Stomach (tissue), 19 donors: ENCODE measurements at places on chromosomes 7 and 10. TPM values are rescaled to one million over a fixed set of nuclear protein-coding genes. Genes with fewer than 3 reads are reported as not detected.

- H3K36me3 ChIP-seq, result no peaks in the 10 kb centered on the region
- H3K27me3 ChIP-seq, result no peaks in the 10 kb centered on the region
- no peak overlapping the region for H3K4me3 ChIP-seq
- no peak overlapping the region for H3K27ac ChIP-seq
- H3K4me1 ChIP-seq, result peaks cover 20% of the 10 kb centered on the region
Measured at GRCh38 chr10:60235001-60235400, 154.7 kb downstream of the ANK3 start.

DNA sequence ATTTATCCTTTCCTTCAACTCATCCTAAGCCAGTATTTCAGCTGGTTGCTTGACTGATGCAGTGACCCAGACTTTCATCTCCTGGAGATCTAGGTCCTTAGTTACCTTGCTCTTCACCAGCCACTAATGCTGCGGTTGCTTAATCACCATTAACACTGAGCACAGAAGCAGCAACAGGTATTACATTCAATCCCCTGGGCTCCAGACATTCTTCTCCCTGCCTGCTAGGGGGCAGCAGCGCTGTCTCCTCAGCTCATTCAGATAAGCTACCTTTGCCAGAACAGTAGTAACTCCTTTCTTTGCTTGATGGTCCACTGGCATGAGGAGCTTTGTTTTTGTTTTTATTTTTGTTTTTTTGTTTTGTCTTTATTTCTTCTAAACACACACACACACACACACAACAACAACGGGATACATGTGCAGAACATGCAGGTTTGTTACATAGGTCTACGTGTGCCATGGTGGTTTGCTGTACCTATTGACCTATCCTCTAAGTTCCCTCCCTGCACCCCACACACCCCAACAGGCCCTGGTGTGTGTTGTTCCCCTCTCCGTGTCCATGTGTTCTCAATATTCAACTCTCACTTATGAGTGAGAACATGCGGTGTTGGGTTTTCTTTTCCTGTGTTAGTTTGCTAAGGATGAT is 1043.2 kb upstream of the C7orf33 start:
- peak; percentile 48 for DNase-seq
- no peak overlapping the region for H3K27ac ChIP-seq
- no peaks in the 10 kb centered on the region for H3K27me3 ChIP-seq
- no peaks in the 10 kb centered on the region for H3K4me1 ChIP-seq

The HOXA13 gene
- total RNA-seq, result 29.0 TPM

The DIP2C gene
- total RNA-seq, result 19.3 TPM

DNA sequence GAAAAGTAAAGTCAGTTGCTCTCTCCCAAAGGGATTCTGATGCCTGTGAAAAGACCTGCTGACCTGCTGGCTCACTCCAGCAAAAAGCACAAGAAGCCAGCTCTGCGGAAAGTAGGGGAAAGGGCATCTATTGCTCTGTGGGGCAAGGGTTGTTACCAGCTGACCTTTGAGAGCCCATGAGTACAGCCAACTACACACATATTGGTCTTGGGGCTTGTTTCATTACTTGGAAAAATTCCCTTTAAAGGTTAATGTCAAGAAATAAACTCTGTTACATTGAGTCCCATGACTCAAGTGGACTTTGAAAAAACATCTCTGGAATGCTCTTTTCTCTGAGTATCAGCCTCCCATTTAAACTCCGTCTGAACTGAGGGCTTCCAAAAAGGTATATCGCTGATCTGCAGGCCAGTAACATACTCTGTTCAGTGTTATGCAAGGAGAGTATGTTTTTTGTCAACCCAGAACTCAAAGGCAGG is 53.2 kb downstream of the PANK1 start:
- H3K27me3 ChIP-seq, result no peaks in the 10 kb centered on the region
- H3K4me3 ChIP-seq, result no peak overlapping the region
- no peaks in the 10 kb centered on the region for H3K36me3 ChIP-seq
- no peaks in the 10 kb centered on the region for H3K4me1 ChIP-seq

The OR2F2 gene
- not detected for total RNA-seq

The ZNF503 gene
- total RNA-seq, result 3.5 TPM

The ZP3 gene
- total RNA-seq, result not detected

- peak overlapping the region; percentile 76 for H3K27ac ChIP-seq
- peaks cover 37% of the 10 kb centered on the region for H3K36me3 ChIP-seq
- H3K4me3 ChIP-seq, result no peak overlapping the region
- no peaks in the 10 kb centered on the region for H3K27me3 ChIP-seq
- peak; percentile 66 for DNase-seq
Measured at GRCh38 chr7:50667338-50667737, 102.1 kb upstream of the DDC start.

The MOGAT3 gene
- 2.3 TPM for total RNA-seq

GRCh38 chr10:62037166-62037831 is 135.8 kb downstream of the ARID5B start:
- H3K27ac ChIP-seq, result peak overlapping the region; percentile 61
- peaks cover 34% of the 10 kb centered on the region for H3K4me1 ChIP-seq
- H3K36me3 ChIP-seq, result no peaks in the 10 kb centered on the region
- DNase-seq, result no peak
- H3K4me3 ChIP-seq, result no peak overlapping the region

DNA sequence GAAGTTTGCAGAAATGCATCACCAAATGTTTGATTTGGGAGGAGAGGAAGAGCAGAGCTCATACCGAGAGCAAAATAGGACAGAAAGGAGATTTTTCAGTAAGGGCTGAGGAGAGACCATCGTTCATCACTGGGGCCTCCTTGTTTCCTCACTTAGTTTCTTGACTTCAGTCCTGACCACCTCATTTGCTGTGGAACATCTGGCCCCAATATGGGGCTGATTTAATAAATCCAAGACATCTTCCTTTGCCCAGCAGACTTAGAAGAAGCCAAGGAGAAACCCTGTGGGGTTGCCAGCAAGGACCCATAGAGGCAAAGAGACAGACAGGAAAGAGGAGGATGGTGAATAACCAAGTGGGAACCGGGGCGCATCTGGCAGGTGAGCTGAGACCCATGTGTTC is 60.4 kb downstream of the CHST3 start:
- H3K4me1 ChIP-seq, result peaks cover 12% of the 10 kb centered on the region
- no peaks in the 10 kb centered on the region for H3K27me3 ChIP-seq
- H3K4me3 ChIP-seq, result no peak overlapping the region
- no peaks in the 10 kb centered on the region for H3K36me3 ChIP-seq
- H3K27ac ChIP-seq, result no peak overlapping the region

DNA sequence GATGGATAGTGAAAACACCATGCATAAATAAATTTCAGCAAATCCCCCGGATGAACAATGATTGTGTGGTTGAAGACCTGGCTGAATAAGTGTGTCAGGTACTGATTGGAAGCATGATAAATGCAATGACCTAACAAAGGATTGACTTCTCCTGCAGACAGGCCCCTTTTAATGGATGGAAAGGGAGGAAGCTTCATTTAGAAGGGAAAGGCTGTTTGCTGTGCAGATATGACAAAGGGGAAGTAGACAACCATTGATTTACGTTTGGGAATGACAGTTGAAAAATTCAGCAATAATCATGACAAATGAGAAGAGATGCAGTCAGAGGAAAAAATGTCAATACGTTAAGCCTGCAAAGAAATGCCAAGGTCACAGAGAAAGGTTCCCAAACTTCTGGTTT is 503.8 kb downstream of the LRMDA start:
- no peaks in the 10 kb centered on the region for H3K4me1 ChIP-seq
- no peak overlapping the region for H3K27ac ChIP-seq
- no peaks in the 10 kb centered on the region for H3K27me3 ChIP-seq
- no peak overlapping the region for H3K4me3 ChIP-seq
- DNase-seq, result no peak
- no peaks in the 10 kb centered on the region for H3K36me3 ChIP-seq

The INTS15 gene
- 35.7 TPM for total RNA-seq

GRCh38 chr7:711922-712380 is 14.5 kb upstream of the DNAAF5 start:
- H3K27ac ChIP-seq, result no peak overlapping the region
- peak overlapping the region; percentile 73 for H3K4me3 ChIP-seq
- H3K36me3 ChIP-seq, result no peaks in the 10 kb centered on the region
- peaks cover 24% of the 10 kb centered on the region for H3K4me1 ChIP-seq

DNA sequence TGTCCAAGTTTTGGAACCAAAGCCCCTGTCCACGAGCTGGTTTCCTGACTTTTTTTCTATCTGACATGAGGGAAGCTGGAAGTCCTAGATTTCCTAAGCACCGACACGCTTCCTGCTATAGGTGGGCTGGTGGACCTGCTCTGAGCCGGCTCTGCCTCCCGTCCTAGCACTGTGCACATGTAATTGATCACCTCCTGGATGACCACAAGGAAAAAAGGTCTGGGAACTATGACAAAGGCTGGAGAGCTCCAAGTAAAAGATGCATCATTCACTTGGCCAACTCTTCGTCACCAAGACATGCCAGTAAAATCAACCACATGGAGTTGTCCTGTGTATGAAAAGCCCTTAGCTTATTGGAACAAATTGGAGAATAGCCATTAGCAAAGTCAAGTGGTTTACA is 104.8 kb downstream of the ITIH5 start:
- no peaks in the 10 kb centered on the region for H3K27me3 ChIP-seq
- H3K36me3 ChIP-seq, result no peaks in the 10 kb centered on the region
- peaks cover 41% of the 10 kb centered on the region for H3K4me1 ChIP-seq
- no peak for DNase-seq

DNA sequence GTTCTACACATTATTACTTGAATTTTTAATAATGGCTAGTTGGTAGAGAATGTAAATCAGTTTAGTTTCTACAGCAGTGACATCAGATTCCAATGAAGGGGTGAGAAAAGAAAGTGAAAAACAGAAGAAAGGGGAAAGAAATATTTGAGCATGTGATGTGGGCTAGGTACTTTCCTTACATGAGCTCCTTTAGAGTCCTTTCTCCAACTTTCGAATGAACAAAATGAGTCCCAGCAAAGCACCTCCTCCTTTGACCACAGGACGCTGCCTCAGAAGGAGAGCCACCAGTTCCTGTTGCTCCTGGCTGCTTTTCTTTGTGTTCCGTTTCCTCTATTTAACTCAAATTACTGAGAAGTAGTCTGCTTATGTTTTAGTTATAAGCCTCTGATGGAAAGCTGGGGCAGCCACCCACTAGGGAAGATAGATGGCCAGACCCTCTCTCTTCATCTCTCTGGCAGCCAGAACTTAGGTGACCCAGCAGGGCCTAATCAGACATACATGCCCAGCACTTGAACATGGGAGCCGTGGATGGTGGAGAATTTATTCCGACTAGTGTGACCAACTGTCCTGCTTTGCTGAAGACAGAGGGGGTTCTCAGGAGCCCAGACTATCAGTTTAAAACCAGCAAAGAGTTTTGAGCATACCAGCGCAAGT is 82.4 kb upstream of the NME8 start:
- no peaks in the 10 kb centered on the region for H3K4me1 ChIP-seq
- no peak overlapping the region for H3K27ac ChIP-seq
- no peak for DNase-seq
- no peak overlapping the region for H3K4me3 ChIP-seq

DNA sequence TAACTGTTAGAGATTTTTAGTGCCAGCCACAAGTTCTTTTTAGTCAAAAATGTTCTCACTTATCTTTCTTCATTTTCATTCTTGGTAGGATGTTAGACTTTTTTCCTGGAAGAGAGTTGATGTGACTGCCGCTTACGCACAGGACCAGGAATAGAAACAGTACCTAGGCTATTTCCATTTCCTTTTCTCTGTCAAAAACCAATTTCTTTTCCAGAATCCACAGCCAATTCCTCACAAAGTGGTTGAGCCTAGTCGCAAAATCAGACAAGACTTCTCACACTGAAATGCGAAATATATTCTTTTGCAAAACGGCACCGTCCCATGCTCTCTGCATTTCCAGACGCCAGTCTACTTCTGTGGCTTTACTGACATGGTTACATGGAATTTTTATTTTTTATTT is 394.2 kb downstream of the GALNT17 start:
- H3K36me3 ChIP-seq, result no peaks in the 10 kb centered on the region
- no peak overlapping the region for H3K27ac ChIP-seq
- DNase-seq, result no peak
- H3K4me3 ChIP-seq, result no peak overlapping the region
- H3K4me1 ChIP-seq, result no peaks in the 10 kb centered on the region
- H3K27me3 ChIP-seq, result no peaks in the 10 kb centered on the region

The HIBADH gene
- 46.4 TPM for total RNA-seq

- H3K27me3 ChIP-seq, result no peaks in the 10 kb centered on the region
- H3K27ac ChIP-seq, result no peak overlapping the region
- no peaks in the 10 kb centered on the region for H3K4me1 ChIP-seq
- H3K4me3 ChIP-seq, result no peak overlapping the region
- no peak for DNase-seq
- H3K36me3 ChIP-seq, result no peaks in the 10 kb centered on the region
Measured at GRCh38 chr7:32131091-32131490, 60.9 kb upstream of the PDE1C start.

The PLXNA4 gene
- 1.2 TPM for total RNA-seq

DNA sequence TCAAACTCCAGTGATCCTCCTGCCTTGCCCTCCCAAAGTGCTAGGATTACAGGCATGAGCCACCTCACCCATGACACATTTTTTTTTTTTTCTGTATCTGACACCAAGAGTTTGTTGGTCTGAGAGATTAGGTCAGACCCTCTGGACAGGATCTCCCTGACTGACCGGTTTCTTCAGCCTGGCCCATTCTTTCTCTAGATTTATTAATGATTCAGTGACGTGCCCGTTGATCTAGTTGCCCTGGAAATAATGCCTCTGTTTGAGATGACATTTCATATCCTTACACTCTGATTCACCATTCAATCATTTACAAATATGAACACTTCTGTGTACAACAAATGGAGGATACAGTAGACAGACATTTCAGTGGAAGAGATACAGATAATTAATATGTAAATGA is 1.4 kb upstream of the ZNF212 start:
- peak; percentile 44 for DNase-seq
- H3K4me1 ChIP-seq, result peaks cover 29% of the 10 kb centered on the region
- no peak overlapping the region for H3K4me3 ChIP-seq
- no peaks in the 10 kb centered on the region for H3K27me3 ChIP-seq

DNA sequence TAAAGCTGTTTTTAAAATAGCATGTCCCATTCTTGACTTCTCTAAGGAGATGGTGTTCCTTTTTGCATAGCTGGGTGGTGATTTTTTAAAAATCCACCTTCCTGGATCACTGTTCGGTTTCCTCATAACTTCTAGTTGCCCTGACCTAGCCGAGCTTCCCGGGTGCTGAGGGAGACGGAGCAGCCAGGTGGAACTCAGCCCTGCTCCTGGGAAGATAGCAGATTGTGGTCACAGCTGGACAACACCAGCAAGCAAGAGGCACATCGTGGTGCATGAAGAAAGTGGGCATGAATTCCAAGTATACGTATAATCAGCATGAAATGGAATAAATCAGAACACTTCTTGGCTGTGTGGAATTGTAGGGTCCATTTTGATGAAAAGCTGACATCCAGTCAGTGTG is 73.5 kb upstream of the RSU1 start:
- H3K27me3 ChIP-seq, result no peaks in the 10 kb centered on the region
- peaks cover 23% of the 10 kb centered on the region for H3K4me1 ChIP-seq
- no peak overlapping the region for H3K4me3 ChIP-seq
- no peak overlapping the region for H3K27ac ChIP-seq

The TMEM273 gene
- total RNA-seq, result 72.9 TPM
